ENCODE measurements at places on chromosomes 7 and 10.

GRCh38 chr10:73762915-73763314 lies 18.7 kb downstream of the SEC24C start:
- peak; percentile 88 for DNase-seq

GRCh38 chr7:98224701-98225181 lies 13.5 kb downstream of the BHLHA15 start:
- no peak for DNase-seq

- DNase-seq: no peak
Measured at GRCh38 chr7:54338319-54338718, 203.9 kb upstream of the VSTM2A start.

GRCh38 chr10:17547060-17547459 lies 70.1 kb downstream of the HACD1 start:
- DNase-seq: no peak

DNA sequence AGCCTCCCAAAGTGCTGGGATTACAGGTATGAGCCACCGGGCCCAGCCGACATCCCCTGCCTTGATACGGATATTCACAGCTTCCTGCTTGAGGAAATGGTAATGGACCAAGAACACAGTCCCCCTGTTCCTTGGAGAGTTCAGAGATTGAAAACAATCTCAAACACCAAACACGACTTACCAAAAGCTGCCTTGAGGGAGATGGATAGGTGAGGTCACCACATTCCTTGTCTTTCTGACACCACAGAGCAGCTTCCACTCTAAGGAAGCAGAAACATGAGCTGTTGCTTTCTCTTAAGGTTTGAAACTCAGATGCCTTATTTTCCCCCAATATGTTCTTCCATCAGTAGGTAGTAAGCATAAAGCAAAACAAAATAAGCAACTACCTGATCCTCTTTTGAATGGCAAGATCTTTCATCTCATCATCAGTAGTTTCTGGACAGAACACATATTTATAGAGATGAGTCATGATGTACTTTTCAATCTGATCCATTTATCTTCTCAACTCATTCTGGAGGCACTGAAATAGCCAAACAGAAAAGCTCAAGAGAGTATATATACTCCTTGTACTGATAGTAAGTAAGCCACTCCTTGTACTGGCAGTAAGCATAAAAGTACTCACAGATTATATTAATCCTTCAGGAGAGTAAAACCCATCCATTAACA lies 199.1 kb upstream of the KCTD7 start:
- DNase-seq: no peak

- DNase-seq: no peak
Measured at GRCh38 chr7:94432817-94433216, 38.1 kb downstream of the COL1A2 start.

GRCh38 chr10:124693396-124693795 lies 50.8 kb downstream of the FAM53B start:
- no peak for DNase-seq

- DNase-seq: no peak
Measured at GRCh38 chr7:122577449-122578003, 121.4 kb downstream of the RNF133 start.

GRCh38 chr10:6390213-6390845 lies 187.6 kb downstream of the PFKFB3 start:
- DNase-seq: no peak

DNA sequence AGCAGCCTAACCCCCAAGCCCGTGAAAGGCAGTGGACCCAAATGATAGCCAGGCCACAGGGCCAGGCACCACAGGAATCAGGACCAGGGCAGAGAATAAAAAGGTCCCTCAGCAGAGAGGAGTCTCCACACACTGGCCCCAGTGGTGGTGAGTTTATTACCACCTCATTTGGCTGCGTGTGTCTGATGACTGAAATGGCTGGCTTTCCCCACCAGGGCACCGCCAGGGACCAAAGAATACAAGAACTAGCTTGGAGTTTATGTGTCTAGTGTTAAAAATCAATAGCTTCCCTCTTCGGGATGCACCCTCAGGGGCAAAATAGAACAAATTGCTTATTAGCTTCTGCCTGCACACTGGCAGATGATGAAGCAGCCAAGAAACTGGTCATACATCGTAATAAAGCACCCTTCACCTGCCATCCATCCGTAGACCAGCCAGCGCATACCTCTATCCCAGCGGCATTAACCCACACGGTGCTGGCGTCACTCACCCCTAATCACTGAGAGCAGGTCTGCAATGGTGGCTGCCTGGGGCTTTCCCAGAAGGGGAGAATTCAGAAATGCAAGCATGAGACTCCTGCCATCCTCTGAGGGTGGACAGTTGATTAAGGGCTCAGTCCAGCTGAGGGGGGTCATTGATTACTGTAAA lies 223.7 kb upstream of the ZMIZ1 start:
- DNase-seq: no peak

GRCh38 chr10:1399431-1400100 lies 337.8 kb downstream of the ADARB2 start:
- DNase-seq: no peak

DNA sequence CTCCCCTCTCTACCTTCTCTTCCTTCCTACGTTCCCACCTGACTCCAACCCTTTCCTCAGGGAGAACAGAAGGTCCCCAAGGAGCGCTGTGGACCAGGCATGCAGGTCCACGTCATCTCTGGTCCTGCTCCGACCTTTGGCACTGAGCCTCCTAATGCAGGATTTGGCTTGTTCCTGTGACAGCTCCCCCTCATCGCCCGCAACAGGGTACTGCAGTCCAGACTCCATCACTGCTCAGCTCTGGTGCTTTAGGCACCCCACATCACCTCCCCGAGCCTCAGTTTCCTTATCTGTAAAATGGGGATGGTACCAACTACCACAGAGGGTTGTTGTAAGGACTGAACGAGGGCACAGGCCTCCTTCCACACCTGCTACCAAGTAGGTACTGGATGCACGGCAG lies 54.6 kb downstream of the FHIP2A start:
- no peak for DNase-seq

DNA sequence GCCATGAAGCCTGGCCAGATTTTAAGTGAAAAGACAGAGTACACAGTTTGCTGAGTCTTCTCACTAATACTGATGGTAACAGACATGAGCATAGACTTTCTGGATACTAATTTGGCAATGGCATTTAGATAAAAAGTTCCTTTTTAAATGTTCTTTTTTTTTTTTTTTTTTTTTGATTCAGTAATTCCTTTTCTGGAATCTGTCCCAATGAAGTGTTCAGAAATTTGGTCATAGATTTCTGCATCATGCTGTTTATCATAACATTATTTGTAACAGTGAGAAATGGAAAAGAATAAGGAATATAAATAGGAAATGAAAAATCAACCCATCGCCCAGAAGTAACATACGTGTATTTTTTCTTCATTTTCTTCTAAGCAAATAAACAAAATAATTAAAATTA lies 354.9 kb downstream of the CALN1 start:
- DNase-seq: no peak

- no peak for DNase-seq
Measured at GRCh38 chr7:117916309-117916708, 43.1 kb upstream of the CTTNBP2 start.

- DNase-seq: no peak
Measured at GRCh38 chr7:31109751-31110150, 57.6 kb downstream of the ADCYAP1R1 start.

DNA sequence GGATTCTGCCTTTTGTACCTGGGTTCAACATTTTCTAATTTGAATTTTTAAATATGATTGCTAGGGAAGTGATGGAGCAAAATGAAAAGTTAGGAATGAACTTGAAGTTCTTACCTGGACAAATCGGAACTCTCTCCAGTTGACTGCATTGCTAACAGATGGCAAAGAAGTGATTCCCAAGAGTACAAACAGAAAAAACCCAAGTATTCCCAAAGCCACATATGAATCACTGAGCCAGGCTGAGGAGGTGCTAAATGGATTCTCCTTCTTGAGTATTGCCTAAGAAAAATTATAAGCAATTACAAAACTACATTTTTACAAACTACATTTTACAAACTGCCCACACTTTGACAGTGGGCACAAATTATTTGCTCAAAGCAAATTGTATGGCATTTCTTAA lies 25.9 kb downstream of the STEAP4 start:
- DNase-seq: no peak

- no peak for DNase-seq
Measured at GRCh38 chr10:63385254-63385653, 80.5 kb downstream of the JMJD1C start.

- peak; percentile 67 for DNase-seq
Measured at GRCh38 chr7:141072548-141073172, 1.2 kb upstream of the TMEM178B start.

DNA sequence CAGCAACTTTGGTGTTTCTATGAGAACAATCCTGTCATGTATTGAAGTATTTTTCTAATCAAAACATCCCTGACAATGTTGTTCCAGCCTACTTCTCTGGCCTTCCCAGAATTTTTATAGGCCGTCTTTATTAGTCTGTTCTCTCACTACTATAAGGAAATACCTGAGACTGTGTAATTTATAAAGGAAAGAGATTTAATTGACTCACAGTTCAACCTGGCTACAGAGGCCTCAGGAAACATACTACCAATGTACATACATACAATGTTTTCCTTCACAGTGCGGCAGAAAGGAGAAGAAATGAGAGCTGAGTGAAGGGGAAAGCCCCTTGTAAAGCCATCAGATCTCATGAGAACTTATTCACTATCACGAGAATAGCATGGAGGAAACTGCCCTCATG lies 484.7 kb upstream of the PODXL start:
- DNase-seq: no peak

DNA sequence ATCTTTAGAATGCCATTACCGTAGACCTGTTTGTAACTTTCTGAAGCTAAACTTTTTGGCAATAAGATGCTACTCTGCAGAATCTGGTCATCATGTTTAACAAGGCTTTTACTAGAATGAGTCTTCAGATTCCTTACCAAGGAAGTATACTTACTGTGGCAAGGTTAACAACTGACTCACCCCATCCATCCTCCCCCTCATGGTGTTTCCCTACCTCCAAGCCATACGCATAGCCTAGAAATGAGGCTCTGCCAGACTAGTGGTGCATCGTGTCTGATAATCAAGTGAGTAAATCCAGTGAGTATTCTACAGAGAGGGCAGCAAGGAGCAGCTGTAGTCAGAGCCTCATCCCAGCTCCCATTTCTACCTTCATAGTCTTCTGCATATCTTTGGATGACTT lies 223.6 kb downstream of the IPMK start:
- no peak for DNase-seq

DNA sequence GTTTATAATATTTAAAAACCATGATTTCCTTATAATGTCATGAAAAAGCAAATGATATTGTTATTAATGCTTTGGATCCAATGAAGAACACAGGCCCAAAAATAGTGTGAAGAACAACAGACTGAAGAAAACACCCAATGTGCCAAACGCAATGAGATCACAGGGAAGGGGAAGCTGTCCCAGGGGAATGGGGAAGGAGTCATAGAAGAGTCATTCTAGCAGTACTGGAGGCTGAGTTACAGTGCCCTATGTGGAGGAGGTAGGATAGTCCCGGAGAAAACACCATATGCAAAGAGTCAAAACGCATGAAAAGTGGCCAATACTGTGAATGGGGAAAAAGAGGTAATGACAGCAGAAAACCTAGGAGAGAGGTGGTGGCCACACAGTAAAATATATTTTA lies 50.9 kb downstream of the TPK1 start:
- DNase-seq: no peak

- DNase-seq: no peak
Measured at GRCh38 chr10:89789188-89789877, 87.9 kb downstream of the KIF20B start.

GRCh38 chr10:112826018-112826697 lies 123.9 kb upstream of the TCF7L2 start:
- DNase-seq: no peak

DNA sequence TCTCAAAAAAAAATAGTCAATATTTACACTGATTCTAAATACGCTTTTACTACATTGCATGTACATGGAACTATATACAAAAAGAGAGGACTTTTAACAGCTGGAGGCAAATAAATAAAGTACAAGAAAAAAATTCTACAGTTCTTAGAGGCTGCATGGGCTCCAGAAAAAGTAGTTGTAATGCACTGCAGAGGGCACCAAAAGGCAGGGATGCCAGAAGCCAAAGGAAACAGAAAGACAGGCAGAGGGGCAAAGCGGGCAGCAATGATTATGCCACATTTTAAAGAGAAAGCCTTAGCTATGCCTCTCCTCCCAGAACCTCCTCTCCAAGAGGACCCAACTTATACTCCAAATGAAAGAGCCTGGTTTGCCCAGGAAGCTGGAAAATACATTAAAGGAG lies 11.6 kb upstream of the ADCK2 start:
- DNase-seq: no peak

DNA sequence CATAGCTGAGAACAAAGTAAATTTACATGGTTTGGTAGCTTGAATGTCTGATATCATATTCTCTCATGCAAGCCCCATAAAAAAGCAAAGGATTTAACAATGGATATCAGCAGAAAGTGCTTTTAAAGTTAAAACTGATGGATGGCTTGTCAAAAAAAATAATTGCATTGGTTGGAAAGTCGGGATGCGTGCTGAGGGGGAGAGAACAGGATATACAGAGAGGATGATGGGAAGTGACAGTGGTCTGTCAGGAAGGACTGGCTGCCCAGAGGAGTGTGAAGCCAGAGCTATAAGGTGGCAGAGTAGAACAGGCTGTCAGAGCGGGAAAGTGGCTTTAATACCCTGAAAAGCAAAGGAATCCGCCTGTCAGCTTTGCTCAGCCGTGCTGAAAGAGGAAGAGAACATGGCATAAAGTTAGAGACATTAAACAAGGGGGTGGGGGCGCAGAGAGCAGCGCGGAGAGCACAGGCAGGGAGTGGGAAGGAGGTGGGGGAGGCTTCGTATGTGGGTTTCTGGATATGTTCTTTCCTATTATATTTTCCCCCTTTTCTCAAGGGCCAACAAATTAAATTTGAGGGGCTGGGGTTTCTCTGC lies 493.0 kb downstream of the LRMDA start:
- no peak for DNase-seq

DNA sequence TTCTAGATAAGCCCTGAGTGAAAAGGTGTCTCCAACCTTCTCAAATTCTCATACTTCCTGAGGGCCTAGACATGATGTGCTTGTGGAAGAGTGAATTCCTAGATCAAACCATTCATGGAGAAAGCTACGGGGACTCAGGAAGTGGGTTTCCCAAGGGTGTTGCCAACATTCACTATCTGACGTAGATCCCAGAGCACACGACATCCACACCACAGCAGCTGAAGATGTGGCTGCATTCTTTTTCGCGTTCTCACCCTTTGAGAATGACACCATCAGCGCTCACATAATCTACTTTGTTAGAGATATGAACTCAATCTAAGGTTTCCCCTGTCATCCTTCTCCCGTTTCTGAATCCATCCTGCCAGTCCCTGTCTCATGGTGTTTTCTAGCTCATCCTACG lies 290.8 kb downstream of the DNAJB6 start:
- DNase-seq: no peak

DNA sequence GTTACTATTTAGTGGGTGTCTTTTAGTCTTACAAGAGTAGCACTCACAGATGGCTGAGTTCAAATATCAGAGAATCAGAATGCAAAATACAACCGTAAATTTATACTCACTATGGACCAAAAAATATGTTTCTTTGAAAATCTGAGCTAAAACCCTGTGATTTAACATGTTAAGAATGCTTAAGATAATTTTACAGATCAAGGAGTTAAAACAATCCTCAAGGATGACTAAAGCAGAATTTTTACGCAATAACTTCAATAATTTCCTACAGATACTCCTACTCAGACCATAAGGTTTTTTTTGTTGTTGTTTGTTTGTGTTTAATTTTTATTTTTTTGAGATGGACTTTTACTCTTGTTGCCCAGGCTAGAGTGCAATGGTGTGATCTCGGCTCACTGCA lies 47.9 kb upstream of the CCDC6 start:
- no peak for DNase-seq

Data from activated CD4-positive, alpha-beta T cell treated with anti-CD3 and anti-CD28 coated beads, Interleukin-2, Interleukin-6, amounts not matched to agents 100 ng/mL and 50 ng/mL, durations not matched to agents 16 hours and 8 hours (primary cell).